T-helper 9 cell (primary cell): ENCODE measurements at places on chromosomes 2 and 18.

GRCh38 chr2:46490521-46491141, 11.3 kb downstream of the TMEM247 start:
- DNase-seq = no peak

DNA sequence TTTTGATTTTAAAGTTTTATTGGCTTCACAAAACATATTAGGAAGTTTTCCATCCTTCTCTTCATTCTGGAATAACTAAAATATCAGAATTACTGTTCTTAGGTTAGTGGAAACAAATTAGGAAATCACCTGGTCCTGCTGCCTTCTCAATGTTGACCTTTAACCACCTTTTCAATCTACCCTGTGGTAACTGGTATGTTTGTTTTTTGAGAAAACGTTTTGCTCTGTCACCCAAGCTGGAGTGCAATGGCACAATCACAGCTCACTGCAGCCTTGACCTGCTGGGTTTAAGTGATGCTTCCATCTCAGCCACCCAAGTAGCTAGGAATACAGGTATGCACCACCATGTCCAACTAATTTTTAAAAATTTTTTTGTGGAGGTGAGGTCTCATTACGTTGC, 28.4 kb downstream of the ACYP2 start:
- no peak for DNase-seq

GRCh38 chr2:205198140-205198525, 484.2 kb upstream of the NRP2 start:
- DNase-seq = no peak

DNA sequence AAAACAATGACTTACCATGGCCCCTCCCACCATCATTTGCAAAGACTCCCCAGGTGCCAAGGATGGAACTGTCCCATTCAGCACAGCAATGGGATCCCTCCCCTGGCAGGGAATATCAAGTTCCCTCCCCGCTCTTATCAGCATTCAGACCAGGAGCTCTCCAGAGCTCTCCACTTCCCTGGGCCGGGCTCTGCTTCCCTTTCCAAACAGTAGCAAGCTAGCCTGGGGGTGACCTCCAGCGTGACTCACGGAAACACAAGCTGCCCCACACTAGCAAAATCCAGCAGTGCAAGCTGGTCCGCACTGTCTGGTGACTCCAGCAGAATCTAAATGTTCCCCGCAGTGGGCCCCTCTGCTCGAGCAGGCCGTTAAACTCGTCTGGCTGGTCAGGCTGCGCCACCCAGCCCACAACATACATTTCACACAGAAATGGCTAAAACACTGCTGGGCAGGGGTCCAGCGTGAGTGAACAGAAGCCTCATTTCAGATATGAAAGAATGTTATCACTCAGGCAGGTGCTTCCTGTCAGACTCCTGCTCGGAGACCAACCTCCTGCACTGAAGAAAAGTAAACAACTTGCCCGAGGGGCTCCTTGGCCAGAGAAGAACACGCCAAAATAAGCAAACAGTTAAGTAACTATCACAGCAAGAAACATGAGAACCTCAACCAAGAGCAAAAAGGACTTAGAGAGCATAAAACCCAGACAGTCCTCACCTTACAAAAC, 33.9 kb downstream of the STAT1 start:
- DNase-seq = no peak

DNA sequence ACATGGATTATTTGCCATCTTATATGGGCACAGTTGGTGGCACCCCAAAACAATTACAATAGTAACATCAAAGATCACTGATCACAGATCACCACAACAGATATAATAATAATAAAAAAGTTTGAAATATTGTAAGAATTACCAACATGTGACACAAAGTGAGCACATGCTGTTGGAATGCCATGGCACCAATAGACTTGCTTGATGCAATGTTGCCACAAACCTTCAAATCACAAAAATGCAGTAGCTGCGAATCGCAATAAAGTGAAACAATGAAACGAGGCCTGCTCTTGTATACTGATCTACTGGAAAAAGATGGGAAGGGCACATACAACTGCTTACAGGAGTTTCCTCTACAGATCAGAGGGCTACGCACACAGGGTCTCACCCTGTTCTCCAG, 32.2 kb upstream of the AMMECR1L start:
- DNase-seq = no peak

DNA sequence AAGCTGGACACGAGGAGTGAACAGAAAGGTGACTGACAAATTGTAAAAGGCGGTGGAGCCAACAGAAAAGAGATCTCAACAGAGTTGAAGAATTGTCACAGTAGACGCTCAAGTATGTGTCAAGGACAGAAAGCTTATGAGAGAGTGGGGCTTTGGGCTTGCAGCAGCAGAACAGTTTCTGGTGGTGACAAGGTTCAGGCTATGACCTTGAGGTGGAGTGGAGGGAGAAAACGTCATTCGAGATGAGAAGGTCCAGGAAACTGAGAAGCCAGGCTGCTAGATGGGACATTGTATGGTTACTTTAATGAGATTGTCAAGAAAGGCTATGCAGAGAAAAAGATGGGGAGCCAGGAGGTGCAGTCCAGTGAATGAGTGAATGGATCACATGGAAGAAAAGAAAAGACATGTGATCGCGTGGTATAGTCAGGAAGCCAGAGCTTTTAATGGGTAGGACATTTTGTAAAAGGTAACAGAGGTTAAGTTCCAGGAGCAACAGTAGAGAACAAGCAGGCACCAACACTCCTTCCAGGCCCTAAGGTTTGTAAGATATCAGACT, 91.1 kb upstream of the EPC2 start:
- DNase-seq = no peak

DNA sequence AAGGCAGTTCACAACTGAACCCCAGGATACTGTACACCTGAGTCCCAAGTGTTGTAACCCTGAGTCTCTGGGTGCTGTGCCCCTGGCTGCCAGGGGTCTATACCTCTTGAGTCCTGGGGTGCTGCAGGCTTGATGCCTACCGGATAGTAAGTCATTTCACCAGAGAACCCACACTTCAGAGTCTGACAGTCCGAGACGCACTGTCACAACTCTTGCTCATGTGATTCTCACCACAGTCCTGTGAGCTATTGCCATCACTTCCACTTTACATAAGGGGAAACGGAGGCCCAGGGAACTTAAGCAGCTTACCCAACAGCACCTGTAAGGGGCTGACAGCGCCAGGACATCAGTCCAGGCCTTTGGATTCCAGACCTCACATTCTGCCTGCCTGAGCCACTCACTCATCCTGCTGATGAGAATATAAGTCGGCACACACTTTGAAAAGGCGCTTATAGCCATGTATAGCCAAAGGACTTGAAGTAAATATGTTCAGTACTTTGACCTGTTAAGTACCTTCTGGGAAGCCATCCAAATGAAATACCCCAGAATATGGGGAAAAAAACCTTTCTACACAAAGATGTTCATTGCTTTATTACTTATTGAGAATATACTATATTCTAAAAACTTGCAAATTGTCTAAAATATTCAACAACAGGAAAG, 180.7 kb upstream of the ID2 start:
- DNase-seq = no peak

DNA sequence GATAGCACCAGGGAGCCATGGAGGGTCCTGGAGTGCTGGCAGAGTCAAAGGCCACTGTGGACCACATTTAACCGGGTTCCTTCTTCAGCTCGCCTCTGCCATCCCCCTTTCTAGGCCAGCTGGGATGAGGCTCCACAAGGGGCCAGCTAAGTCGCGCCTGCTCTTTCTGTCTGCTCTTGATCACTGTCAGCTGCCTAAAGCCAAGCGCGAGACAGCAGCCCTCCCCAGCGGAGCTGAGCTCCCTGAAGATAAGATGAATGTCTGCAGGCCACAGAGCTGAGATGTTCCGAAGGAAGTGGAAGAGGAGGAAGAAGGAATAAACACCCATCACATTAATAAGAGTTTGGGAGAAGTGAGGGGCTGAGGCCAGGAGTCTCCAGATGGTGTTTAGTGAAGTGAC, 99.6 kb downstream of the CELF4 start:
- no peak for DNase-seq

DNA sequence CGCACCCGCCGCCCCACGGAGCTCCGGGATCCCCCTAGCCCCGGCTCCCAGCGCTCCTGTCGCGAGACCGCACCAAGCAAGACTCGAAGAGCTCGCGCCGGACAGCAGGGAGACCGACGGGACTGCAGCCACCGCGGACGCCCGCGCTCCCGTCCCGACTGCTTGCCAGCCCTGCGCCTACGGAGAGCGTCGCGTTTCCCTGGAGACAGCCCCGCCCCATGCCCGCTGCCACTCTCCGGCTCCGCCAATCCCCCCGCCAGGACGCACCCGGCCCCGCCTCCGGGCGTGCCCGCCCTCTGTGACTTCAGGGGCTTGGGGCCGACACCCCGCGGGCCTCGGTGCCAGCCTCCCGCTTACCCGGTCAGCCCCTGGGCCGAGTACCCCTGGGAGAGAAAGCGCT, at the start of gene ANKMY1:
Gene ANKMY1 (minus strand): TSS at position 181 of the 400 bp plus-strand sequence. CDS start 653 bp downstream, outside the sequence.
- peak; percentile 34 for DNase-seq

DNA sequence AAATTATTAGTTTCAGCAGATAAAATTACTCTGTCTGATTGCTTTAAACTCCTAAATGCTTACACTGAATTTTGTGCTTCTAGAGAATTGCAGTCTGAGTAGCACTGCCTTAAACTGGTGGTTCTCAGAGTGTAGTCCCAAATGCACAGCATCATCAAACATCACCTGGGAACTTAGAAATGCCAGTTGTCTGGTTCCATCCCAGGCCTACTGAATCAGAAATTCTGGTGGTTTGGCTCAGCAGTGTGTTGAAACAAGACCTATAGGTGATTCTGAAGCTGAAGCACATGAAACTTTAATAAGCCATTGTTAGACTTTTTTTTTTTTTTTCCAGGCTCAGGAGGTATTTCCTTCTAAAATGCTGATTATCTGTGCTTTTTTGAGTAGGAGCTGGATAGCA, 22.0 kb downstream of the EPC2 start:
- DNase-seq = no peak

GRCh38 chr2:163405298-163405697, 330.5 kb downstream of the FIGN start:
- no peak for DNase-seq

DNA sequence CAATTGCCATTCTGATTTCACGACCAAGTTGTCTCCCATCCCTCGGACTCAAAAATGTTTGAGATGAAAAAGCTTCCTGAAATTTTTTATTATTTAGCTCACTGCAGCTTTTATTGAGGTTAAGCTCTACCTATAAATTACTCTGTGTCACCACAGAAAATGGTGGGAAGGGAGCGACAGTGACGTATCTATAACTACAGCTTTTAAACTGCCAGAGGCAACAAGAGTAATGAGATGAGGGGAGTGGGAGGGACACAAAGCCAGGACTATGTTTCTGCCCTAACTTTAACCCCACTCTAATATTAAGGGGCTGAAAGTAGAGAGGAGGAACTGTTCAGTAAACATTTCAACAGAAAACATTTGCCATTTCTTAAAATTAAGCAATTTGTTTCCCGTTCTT, 37.4 kb downstream of the SMAD2 start:
- DNase-seq = no peak

- DNase-seq = no peak
These were observed 46.0 kb downstream of the ARHGEF33 start for GRCh38 chr2:38935568-38936172.

DNA sequence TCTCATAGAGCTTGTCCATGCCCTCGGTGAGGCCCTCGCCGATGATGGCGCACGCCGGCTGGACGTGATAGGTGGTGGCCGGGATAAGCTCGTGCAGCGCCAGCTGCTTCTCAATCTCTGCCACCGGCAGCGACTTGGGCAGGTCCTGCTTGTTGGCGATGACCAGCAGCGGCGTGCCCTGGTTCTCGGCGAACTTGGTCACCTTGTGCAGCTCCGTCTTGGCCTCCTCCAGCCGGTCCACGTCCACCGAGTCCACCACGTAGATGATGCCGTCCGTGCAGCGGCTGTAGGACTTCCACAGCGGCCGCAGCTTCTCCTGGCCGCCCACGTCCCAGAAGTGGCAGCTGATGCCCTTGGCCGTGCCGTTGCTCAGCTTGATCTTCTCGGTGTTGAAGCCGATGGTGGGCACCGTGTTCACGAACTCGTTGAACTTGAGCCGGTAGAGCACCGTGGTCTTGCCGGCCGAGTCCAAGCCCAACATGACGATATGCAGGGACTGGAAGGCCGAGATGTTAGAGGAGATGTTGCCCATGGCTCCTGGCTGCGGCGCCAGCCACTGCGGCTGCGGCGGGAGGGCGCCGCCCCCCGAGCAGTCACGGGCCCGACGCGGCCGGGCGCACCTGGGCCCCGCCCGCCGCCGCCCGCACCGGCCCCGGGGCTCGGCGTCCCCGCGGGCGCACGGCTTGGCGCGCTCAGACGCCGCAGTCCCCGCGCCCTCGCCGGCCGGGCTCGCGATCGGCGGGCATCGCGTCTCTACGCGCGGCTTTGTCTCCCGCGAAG, 636 bp downstream of the ARL4C start:
- DNase-seq = peak; percentile 31

GRCh38 chr2:64315291-64315960, 138.5 kb upstream of the LGALSL start:
- no peak for DNase-seq

GRCh38 chr2:29462293-29462692, 347.1 kb downstream of the CLIP4 start:
- no peak for DNase-seq

GRCh38 chr18:38481576-38481975, 916.0 kb upstream of the CELF4 start:
- DNase-seq = no peak

GRCh38 chr2:10452312-10452711, 4.2 kb upstream of the ODC1 start:
- DNase-seq = no peak

GRCh38 chr2:27431395-27431794, 3.0 kb downstream of the NRBP1 start:
- DNase-seq = no peak
